ENCODE measurements at places on chromosomes 11 and 22.

- peak; percentile 82 for DNase-seq
Measured at GRCh38 chr22:50058906-50059880, 1.1 kb upstream of the TTLL8 start.

DNA sequence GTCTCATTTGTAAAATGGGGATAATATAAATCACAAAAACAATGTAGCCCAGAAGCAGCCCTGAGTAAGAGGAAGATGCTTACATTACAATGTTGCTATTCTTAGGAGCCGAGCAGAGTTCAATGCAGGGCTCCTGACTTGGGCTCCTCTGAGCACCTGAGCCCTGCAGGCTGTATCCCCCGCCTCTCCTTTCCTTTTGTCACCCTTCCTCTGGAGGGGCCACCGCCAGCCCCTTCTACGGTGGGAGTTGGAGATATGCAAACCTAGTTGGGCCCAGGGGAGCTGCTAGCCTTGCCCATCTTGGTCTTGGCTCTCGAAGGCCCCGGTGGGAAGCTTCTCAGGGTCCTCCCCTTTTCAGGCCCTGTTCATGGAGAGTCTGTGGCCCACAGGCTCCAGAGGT is 8.4 kb upstream of the CSNK1E start:
- peak; percentile 92 for DNase-seq

- no peak for DNase-seq
Measured at GRCh38 chr11:18314784-18315523, 7.0 kb downstream of the HPS5 start.

DNA sequence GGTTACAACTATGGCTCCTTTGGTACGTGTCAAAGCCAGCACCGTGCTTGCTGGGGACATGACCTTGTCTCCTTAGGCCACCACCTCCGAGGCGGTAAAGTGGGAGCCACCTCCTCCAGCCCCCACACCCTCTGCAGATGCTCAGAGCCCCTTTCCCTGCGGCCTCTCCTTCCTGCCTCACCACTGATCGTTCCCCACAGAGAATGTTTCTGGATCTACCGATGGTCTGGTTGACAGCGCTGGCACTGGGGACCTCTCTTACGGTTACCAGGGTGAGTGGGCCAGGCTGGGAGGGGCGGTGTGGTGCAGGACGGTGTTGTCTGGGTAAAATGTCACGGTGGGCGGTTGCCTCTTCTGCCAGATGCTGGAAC is 8.9 kb downstream of the SIDT2 start:
- no peak for DNase-seq

DNA sequence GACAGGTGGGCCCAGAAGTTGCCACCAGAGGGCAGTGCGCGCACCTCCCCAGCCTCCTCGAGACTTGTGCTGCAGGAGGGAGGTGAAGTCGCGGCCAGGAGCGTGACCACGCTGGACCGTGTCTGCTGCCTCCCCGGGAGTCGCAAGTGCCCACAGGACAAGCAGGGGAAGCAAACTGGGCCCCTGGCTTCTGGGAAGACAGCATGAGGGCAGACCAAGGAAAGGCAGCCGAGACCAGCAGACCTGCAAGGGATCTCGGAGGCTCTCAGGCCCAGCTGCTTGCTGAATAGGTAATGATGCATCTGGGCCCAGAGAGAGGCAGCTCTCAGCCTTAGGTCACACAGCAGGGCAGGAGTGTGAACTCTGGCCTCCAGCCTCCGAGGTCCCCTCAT is 17.0 kb upstream of the IL2RB start:
- DNase-seq, result peak; percentile 84

DNA sequence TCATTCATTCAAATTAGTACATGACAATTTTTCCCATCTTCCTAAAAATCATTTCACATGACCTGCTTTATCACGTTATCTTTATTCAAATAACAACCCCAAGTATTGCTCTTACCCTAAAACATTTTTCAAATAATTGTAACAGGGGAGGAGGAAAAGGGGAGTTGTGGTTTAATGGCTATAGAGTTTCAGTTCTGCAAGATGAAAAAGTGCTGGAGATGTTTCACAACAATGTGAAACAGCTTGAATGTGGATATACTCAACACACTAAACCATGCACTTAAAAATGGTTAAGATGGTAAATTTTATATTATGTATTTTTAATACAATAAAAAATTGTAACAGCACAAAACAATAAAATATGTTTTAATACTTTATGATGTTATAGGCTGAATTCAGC is 161.6 kb upstream of the GUCY1A2 start:
- DNase-seq, result no peak

DNA sequence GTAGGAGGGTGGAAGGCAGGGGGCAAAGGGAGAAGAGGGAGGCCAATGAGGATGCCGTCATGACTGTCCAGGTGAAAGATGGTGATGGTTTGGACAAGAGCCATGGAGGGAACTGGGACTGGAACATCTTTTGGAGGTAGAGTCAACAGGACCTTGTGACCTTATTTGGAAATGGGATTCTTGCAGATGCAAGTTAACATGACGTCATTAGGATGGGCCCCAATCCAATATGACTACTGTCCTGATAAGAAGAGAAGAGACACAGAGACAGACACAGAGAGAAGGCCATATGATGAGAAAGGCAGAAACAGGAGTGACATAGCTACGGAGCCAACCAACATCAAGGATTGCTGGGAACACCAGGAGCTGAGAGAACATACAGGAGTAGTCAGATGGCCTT is 31.0 kb upstream of the ISX start:
- DNase-seq, result no peak

DNA sequence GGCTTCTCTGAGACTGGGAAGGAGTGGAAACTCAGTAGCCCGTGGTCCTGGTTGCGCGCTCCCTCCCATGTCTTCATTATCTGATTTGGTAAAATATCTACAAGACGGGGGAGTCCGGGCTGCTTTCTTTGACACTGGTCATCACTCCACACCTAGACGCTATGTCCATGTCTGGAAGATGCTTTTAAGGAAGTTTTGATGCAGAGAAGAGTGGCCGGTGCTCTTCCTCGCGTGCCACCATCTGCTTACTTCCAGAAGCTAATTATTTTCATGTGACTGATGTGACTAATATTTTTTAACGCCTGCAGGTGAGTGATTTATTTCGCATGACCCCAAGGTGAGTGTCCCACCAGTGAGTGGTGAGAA is 339 bp upstream of the TRIM21 start:
- DNase-seq, result no peak

DNA sequence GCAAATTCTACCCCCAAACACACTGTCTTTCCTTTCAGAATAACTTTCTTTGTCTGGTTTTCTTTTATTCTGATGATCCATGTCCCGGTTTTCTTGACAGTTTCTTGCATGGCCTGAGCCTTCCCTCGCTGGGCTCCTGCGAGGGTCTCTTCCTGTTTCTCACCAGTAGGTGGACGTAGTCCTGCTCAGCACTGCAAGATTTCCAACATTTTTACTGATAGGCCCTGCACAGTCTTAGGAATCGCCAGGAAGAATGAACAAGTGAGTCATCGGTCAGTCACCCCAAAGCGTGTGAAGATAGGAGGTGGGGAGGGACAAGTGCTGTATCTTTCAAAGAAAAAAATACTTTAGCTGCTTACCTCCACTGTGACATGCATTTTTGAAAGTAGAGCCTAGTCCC is 16.9 kb upstream of the KIRREL3 start:
- peak; percentile 63 for DNase-seq

GRCh38 chr11:66309475-66309874 is 7.4 kb downstream of the CD248 start:
- DNase-seq, result no peak

- DNase-seq, result no peak
Measured at GRCh38 chr22:27556371-27556770, 245.2 kb downstream of the MN1 start.

- DNase-seq, result no peak
Measured at GRCh38 chr11:98107736-98108135, 913.0 kb upstream of the CNTN5 start.

- DNase-seq, result peak; percentile 25
Measured at GRCh38 chr11:115132436-115133228, 371.6 kb downstream of the CADM1 start.

GRCh38 chr22:23828800-23829680 is 9.8 kb downstream of the DERL3 start:
- DNase-seq, result no peak

DNA sequence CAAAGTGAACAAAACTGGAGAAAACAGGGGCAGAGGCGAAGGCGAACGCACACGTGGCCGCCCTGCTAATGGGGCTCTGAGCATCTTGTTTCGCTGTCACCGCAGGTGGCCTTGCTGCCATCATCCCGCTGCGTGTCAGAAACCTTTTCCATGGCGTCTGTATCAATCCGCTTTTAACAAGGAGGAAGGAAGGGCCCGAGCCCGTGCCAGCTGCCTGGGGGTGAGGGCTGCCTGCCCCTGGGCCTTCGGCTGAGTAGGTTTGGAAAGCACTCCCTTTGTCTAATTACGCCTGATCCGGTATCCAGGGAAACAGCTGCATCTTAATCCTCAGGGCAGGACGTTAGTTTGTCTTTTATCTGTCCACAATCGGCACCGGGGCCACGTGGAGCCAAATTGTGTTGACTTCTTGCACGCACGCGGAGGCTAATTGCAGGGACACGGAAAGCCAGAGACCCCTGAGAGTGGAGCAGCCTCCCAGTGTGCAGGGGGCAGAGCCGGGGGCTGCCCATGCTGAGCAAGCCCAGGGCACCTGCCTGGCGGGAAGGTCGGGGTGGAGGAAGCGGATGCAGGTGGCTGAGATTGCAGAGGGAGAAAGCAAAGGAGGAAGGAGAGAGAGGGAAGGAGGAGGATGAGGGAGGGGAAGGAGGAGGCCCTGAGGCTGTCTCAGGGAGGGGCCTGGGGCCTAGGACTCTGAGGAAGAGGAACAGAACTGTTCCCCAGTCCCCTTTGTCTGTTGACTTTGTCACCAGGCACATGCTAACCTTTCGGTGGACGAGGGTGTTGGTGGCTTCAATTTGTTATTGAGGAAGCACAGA is 19.2 kb upstream of the TH start:
- DNase-seq, result no peak

DNA sequence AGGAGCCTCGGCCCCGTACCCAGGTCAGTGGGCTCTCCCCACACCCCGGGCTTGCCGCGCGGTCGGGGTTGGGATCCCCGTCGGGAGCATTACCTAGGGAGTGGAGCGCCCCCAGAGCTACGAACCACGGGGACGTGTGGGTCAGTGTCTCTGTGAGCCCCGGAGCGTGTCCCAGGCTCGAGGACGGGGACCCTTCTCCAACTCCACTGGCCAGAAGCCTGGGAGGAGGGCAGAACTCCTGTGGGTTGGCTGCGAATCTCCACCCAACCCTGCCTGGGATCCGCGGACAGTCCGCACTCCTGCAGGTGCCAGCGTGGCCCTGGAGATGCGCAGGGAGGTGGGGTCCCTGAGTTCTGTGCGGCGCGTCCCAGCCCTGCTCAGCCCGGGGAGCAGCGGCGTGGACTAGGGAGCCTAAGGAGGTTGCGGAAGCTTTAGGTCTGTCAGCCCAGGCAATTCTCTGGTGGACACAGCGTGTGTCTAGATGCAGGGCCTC is 346 bp downstream of the PPFIBP2 start:
- DNase-seq, result peak; percentile 38

- DNase-seq, result no peak
Measured at GRCh38 chr11:78256962-78257361, 68.2 kb downstream of the USP35 start.

- DNase-seq, result no peak
Measured at GRCh38 chr11:135002236-135002635, 590.2 kb upstream of the B3GAT1 start.

GRCh38 chr11:131146827-131147490 is 223.5 kb upstream of the NTM start:
- no peak for DNase-seq

GRCh38 chr11:12706545-12707499 is 32.6 kb downstream of the TEAD1 start:
- DNase-seq, result no peak

GRCh38 chr22:28014211-28015045 is 95.4 kb upstream of the PITPNB start:
- DNase-seq, result no peak

DNA sequence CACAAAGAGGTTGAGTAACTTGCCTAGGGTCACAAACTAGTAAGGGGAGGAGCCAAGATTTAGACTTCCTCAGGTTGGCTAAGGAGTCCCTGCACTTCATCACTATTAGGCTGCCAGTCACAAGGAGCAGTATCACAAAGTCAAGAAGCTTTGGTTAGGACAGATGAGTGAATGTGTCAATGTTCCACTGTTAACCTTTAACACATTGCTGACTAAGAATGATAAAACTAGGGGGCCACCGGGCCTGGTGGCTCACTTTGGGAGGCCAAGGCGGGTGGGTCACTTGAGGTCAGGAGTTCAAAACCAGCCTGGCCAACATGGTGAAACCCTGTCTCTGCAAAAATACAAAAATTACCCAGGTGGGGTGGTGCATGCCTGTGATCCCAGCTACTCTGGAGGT is 32.0 kb downstream of the TMEM123 start:
- DNase-seq, result no peak

DNA sequence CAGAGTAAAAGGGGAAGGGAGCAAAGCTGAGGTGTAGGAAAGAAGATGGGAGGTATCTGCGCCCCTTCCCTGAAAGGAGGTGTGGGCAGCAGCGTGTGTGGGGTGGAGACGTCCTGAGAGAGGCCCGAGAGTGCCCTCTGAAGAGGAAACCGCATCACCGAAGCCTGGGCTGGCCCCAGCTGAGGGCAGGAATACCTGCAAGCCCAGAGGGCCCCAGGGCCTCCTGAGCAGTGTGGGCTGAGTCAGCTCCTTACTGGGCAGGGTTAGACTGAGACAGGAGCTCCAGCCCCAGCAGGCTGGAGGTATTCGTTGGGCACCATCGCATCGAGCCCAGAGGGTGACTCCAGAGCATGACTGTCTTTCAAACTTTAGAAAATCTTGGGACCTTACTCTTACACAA is 534.0 kb upstream of the B3GAT1 start:
- peak; percentile 20 for DNase-seq

DNA sequence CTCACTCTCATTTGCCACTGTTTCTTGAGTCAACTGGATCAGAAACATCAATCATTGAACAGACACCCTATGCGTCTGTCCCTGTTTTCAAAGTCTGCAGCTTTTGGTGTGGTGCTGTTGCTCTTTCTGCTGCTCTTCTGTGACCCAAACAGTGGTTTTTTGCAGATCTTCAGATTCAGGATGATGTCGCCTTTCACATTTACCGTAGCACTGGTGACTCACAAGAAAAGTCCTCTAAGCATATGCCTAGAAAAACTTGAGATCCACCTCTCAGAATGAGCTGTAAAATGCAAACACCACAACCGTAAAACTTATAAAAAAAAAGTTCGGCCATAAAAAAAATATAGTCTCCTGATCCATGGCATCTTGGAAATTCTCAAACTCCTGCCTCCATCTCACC is 400.4 kb downstream of the NTM start:
- no peak for DNase-seq

GRCh38 chr11:2927851-2928604 is 1.2 kb downstream of the PHLDA2 start:
- DNase-seq, result no peak

DNA sequence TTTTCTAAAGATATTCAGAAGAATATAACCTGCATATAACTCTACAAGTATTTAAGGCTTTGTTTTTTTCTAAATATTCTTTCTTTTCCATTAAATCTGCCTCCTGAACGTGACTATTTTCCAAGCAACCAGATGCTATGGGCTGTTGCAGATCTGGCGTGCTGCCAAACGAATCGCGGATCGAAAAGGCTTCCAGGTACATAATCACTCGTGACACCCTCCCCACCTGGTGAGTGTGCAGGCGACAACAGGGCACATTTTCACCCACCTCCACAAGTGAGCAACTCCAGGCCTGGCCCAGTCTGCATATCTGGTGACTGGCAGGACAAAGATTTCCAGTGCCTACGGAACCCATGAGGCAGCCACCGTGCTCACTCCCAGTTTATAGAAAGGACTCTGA is 660.1 kb downstream of the OPCML start:
- DNase-seq, result no peak
